ENCODE measurements at places on chromosomes 13 and 19.

DNA sequence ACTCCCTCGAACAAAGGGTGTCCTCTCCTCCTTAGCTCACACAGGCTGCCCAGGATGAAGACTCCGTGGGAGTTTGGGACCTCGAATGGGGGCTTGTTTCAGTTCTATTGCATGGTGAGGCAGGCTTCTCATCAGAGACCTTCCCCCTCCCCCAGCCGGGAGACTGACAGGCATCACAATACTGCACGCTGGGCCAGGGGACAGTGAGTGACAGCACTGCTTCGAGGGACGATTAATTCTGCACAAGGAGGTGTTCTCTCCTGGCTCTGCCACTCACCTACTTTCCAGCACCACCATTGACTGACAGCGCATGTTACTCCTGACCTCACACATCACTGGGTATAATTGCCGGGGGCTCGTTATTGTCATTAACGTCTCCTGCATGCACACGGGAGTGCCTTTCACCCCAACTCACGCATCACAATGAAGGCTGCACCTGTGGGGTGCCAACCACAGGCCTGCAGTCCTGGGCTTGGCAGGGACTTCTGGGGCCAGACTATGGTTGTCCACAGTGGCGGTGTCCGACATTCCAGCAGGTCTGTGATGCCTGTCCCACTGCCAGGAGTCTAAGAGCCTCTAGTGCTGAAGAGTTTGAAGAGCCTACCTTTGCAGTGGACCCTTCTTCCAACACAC, 412.2 kb upstream of the TSHZ3 start:
- DNase-seq: no peak

GRCh38 chr19:49469828-49470614, 4.0 kb upstream of the FLT3LG start:
- DNase-seq: no peak

DNA sequence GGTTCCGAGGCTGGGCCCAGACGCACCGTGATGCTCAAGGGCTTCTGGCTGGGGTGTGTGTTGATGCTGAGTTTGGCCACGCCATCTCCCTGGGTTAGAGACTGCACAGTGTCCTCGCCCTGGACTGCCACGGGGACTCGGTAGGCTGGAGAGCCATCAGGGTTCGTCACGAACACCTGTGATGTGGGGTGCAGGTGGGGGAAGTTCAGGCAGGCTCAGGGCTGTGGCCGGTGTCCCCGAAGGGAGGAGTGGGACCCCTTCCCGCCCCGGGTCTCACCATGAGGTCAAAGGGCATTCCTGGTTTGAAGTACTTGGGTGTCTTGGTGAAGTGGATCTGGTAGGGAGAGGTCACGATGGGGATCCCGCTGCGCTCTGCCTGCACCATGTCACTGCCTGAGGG, 8.2 kb downstream of the C3 start:
- no peak for DNase-seq

- no peak for DNase-seq
Observed at GRCh38 chr19:33610588-33610987, 11.2 kb upstream of the CHST8 start.

GRCh38 chr13:80362481-80362880, 21.6 kb upstream of the SPRY2 start:
- no peak for DNase-seq

DNA sequence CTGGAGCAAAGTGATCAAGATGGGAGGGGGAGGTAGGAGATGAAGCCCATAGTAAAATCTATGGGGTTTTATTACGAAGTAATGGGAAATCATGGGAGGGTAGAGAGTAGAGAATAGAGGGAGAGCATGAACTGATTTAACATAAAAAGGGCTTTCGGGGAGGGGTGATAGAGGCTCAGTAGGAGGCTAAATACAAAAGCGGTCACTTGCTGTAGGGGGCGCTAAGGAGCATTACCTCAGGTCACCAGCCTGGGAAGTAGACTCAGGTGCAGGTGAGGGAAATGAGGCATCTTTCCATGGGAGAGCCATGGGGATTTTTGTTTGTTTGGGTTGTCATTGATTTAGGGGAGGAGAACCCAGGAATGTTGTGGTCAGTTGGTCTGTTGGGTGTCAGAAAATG, 14.1 kb downstream of the KRTDAP start:
- DNase-seq: no peak

GRCh38 chr19:5926641-5927440, 12.8 kb downstream of the CAPS start:
- DNase-seq: no peak

DNA sequence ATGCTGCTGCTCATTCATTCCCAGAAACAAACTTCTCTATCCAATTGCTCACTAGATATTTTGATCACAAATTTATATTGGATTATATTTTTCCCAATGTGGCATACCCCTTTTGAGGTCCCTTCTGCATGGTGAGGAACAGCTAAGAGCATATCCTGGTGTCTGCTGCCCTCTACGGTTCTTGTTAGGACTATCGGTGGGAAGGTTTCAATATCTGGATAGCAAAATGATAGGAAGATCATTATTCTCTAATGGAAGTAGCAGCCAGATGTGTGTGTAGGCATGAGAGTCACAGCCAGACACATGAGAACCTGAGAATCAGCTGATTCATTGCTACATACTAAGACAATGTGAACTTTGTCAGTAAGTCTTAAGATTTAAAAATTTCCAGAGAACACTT, 1422.4 kb upstream of the MIR17HG start:
- DNase-seq: peak; percentile 42

DNA sequence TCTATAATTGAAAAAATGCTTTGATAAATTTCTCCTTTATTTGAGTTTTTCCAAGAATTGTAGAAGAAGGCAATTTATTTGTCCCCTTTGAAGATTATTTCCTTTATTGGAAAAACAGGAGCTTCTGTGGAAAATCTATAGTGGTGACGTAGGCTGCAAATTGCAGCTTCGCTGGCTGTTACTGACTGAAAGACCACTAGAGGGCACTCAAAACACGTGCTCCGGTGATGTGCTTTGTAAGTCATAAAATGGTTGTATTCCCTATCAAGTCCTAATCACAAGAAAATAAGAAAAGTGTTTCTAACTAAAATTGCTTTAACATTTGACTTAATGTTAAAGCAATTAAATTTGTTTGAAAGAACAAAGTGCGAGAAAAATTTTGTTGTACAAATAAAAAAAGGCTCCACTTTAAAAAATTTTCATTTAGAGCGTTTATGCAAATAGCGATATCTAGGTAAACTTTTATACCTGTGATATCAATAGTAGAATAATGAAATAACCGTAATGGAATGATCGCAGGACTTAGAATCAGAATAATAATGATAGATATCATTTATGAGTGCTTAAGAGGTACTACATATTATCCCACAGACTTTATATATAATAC, 638.2 kb upstream of the SPRY2 start:
- DNase-seq: peak; percentile 57

- DNase-seq: no peak
Observed at GRCh38 chr19:17255150-17255621, 9.4 kb downstream of the USHBP1 start.

DNA sequence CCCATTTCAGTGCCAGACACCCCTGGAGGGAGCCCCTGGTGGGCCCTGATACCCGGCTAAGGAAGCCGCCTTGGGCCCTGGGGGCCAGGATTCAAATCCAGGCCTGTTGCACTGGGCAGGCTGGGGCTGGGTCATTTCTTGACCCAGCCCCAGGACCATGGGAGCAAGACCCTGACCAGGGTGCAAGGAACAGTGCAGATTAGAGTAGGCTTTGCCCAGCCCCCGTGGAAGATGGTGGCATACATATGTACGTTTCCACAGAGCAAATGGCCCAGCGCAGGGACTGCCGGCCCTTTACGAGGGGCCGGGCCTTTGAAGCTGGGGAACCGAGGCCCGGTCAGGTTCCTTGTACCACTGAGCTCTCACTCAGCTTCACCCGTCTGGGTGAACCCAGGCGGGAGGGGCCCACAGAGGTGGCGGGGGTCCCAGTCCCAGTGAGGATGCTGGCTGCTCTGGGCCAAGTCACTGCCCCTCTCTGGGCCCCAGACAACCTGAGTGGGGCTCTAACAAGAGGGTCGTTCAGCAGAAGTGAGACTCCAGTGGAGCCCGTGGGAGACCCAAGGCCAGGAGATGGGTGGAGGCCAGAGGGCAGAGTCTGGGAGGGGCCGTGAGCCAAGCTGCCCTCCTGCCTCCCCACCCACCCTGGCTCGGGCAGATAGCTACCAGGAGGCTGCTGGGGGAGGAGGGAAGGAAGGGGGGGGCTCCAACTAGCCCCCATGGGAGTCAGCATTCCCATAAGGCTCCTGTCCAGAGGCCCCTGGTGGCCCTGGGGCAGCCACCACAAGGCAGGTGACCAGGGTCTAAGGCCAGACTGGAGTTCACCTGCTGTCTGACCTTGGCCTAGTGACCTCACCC, 2.7 kb downstream of the MKNK2 start:
- DNase-seq: peak; percentile 66

DNA sequence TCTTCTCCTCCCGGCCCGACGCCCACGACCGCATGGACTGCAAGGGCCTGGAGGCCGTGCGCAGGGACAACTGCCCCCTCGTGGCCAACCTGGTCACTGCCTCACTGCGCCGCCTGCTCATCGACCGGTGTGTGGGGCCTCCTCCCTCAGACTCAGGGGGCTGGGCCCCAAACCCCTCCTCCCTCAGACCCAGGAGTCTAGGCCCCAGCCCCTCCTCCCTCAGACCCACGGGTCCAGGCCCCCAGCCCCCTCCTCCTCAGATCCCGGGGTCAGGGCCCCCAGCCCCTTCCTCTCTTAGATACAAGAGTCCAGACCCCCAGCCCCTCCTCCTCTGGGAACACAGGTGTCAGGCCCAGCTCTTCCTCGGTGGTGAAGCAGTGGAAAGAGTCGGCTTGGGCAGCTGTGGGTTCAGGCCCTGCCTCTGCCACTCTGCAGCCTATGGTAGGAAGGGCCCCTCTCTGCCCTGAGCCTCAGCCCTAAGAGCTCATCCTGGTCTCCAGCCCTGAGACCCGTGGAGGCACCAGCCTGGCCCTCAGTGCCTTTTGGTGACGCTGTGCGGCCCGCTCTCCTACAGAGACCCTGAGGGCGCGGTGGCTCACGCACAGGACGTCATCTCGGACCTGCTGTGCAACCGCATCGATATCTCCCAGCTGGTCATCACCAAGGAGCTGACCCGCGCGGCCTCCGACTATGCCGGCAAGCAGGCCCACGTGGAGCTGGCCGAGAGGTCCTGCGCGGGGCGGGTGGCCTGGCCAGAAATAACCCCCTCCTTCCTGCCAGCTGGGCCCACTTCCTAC, 3.7 kb upstream of the SPIB start:
- peak; percentile 91 for DNase-seq

DNA sequence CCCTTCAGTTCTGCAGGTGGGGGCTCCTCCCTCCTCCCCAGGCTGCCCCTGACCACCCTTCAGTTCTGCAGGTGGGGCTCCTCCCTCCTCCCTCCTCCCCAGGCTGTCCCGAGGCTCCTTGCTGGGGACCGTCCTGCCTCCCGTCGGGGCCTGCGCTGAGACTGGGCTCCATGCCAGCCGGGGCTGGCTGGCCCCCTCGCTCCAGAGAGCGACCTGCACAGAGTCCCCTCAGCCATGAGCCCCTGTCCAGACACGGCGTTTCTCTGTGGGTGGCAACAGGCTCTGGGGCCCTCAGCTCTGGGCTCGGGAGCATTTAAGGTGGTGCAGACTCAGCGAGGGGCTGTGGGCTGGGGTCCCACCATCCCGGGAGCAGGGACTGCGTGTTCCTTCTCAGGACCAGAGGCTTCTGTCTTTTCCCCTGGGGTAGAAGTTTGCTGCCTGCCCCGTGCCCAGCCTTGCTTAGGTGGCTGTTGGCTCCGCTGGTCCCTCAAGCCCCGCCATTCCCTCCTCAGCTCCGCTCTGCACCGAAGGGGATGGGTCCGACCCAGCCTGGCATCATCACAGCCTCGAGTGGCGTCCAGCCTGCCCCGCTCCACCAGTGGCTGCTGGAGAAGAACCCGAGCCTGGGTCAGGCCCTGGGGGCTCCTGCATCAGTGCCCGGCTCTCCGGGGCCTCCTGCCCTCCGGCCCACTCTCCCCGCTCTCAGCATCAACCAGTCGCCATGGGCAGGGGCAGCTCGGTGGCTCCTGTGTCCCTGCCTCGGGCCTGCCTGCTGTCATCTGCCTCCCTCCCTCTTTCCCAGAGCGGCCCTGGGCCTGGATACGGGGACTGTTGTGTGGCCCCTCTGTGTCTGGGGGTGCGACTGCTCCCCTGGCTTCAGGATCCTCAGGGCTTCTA, 27.6 kb downstream of the CSNK1G2 start:
- no peak for DNase-seq

DNA sequence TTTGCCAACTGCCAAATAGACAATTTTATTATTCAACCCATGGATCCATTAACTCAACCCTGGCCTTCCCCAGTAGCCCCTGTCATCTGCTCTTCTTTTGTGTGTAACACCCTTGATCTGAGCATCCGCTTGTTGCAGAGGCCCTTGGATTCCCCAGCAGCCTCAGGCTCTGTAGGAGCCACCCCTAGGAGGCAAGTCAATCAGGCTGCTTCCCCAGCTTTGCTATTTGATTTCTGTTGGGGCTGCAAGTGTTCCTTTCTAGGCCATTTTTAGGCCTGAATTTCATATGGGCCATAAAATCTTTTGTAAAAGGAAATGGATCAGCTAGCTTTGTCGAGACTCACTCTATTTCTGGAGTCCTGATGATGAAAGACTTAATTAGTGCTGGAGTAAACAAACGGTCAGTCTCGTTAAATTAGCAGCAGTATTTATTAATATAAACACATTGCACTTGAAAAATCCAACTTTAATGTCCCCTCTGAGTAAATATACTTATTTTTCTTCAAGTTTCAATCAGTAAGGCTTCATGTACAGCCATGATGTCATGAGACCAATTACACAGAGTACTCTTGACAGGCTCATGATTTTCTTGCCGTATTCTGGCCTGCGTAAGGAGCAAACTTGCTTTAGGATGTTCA, 105.3 kb downstream of the RGCC start:
- DNase-seq: no peak

DNA sequence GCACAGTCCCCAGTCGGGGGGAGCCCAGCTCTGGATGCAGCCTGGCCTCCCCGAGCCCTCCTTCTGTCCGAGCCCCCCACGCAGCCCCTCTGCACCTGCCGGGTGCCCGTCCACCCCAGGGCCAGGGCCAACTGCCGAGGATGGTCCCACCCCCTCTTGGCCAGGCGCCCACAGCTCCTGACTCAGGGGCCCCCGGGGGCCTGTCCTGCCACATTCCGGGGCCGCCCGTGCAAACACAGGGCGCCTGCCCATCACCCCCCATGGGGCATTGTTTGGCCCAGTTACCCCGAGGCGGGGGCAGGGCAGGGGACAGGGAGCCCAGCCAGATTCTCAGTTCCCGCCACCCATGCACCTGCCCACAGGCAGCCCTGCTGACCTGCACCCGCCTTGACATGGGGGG, 5.3 kb upstream of the TCF3 start:
- DNase-seq: no peak

All from kidney (tissue), 22 donors.